ENCODE measurements at places on chromosomes 1 and 21. TPM values are rescaled to one million over a fixed set of nuclear protein-coding genes. Genes with fewer than 3 reads are reported as not detected.

- no peak for DNase-seq
Observed at GRCh38 chr1:107142140-107142542, 1.3 kb downstream of the NTNG1 start.

GRCh38 chr1:241776911-241777310 is 71.1 kb upstream of the EXO1 start:
- DNase-seq = no peak

- DNase-seq = no peak
Observed at GRCh38 chr1:167369175-167369574, 148.5 kb downstream of the POU2F1 start.

Gene CD160
- 0.94 TPM for polyA plus RNA-seq

DNA sequence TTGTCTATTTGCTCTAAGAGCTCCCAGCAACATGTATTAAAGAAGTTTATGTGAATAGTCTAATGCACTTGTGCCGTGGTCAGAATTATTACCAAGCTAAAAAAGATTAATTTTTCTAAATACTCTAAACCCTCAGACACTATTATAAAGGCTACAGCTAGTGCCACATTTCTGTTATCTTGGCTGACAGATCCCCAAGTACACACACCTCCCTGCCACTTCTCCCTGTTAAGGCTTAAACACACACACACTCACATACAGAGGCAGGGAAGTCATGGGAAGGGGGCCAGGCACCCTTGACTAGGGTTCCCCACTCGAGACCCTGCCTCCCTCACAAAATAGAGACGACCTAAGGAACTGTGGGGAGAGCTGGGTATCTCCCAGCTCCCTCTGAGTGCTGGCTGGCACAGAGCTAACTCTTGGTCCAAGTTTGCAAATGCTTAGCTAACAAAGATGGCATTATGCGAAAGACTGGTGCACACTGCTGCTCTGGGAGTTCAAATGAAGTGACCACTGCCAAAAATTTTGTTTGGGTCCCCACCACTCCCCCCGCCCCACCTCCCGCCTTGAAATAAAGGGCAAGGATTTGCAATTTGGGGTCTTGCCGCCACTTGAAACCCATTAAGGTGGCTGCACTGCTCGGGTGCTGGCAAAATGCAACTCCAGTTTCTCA is 9.8 kb downstream of the SSBP3 start:
- DNase-seq = no peak
